CMK (cell line): ENCODE measurements at places on chromosomes 12 and 14.

GRCh38 chr12:2824541-2824940 lies 10.3 kb downstream of the NRIP2 start:
- DNase-seq: no peak

DNA sequence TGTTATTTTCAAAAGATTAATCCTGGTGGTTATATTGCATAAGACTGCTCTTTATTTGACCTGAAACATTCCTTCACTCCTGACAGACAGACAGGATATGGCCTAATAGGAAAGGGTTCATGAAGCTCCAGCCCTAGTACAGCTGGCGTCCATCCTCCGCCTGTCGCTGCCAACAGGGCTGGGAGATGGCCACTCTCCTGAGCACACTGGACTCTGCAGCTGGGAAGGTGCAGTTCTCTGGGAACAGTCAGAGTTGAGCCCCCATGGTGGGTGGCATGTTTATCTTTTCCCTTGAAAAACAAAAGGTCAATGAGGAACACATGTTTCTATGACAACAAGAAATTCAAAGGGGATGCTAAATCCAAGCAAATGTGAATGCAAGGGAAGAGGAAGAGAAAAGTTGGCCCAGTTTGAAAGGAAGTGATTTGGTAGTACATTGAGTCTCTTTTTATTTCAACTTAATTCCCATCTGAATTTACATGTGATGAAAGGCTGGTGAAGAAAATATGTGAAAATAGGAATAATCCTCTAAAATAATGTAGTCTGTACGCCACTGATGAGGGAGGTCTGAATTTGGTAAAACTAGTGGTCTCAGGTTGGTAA lies 89.9 kb upstream of the DCN start:
- DNase-seq: no peak

GRCh38 chr12:124849382-124849781 lies 14.3 kb downstream of the SCARB1 start:
- DNase-seq: no peak

DNA sequence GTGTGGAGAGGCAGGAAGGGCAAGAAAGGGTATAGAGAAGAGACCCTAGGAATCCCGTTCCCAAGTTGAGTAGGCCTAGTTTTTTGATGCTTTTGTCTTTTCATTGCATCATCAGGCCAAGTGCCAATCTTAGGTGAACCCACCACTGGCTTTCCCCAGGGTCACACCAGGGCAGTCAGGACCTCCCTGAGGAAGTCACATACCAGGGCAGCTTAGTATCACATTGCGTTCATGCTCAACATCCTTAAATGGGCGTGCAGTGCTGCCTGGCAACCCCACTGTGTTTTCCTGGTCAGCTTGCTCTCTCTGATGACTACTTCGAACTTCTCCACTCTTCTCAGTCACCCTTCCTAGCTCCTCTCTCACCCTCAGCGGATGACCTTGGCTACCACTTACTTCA lies 9.0 kb downstream of the ASIC1 start:
- no peak for DNase-seq

DNA sequence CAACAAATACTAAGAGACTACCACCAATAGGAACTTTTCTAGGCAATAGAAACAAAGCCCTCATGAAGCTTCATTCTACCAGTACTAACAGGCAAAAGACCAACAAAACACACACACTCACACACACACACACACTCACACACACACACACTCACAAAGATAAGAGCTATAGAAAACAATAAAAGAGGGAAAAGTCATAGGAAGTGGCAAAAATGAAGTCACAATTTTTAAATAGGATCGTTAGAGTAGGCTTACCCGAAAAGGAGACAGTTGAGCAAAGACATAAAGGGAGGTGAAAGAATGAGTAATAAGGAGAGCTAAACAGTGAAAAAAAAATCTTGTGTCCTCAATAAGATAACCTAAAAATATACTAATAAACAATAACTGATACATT lies 66.5 kb downstream of the C2CD5 start:
- DNase-seq: no peak

DNA sequence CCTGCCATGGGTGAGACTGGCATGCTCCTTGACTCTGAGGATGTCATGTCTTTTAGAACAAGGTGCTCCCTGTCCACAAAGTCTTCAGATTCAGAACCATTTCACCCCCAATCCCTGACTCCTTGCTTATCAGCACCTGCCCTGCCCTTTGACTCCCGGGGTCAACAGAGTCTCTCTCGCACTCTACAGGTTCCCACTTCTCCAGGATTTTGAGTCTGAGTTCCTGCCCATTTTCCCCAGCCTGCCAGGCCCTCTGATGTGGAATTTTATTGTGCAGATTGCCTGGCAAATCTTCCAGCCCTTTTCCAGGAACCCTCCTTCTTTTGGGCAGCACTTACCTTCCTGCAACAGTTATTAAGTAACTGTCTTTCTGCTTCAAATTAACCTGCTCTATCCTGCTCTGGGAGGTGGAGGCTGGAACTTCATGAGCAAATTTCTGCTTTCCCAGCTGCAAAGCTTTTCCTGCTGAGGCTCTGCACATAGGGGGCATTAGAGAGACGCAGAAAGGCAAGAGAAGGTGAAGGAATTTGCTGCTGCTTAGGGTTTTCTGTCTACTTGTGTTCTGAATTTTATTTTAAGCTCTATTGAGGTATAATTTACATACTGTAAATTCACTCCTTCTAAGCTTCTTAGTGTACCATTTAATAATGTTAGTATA lies 259.1 kb downstream of the PCNX1 start:
- DNase-seq: peak; percentile 12

DNA sequence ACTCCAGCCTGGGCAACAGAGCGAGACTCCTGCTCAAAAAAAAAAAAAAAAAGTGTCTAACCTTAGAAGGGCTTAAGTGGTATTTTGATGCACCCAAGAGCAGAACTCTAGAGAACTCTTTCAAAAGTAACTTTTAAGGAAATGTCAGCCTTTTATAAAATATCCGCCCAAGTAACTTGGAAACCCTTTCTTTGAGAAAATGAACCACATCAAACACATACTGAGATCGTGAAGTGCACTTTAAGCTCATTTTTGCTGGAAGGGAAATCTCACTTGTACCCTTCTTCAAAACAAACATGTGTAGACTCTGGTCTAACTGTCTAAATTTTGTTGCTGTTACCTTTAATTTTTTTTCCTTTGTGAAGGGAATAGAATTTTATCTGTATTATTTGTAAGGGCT lies 5.5 kb downstream of the C12orf56 start:
- DNase-seq: no peak

- no peak for DNase-seq
These were observed 51.2 kb downstream of the ATF7IP start for GRCh38 chr12:14416658-14417057.

DNA sequence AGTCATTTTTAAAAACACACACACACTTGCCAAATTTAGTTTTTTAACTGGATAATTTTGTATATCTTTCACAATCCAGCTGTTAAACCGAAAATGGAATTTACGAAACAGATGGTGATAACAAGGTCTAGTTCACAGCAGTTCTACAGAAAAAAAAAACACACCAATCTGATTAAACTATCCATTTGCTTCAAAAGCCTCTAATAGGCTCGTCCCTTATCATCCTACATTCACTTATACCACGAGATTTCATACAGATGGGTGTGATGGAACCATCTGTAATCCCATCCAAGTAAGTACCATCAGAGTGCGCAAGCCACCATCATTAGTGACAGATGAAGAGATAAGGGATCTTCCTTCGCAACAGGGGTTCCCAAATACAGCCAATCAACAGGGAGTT lies 20.1 kb downstream of the GCH1 start:
- DNase-seq: no peak

GRCh38 chr14:67360470-67361206 lies 510 bp downstream of the EIF2S1 start:
- DNase-seq: no peak

GRCh38 chr12:51915951-51916350 lies 8.6 kb downstream of the ACVRL1 start:
- no peak for DNase-seq

GRCh38 chr14:103132381-103133209 lies 9.3 kb downstream of the TNFAIP2 start:
- no peak for DNase-seq

DNA sequence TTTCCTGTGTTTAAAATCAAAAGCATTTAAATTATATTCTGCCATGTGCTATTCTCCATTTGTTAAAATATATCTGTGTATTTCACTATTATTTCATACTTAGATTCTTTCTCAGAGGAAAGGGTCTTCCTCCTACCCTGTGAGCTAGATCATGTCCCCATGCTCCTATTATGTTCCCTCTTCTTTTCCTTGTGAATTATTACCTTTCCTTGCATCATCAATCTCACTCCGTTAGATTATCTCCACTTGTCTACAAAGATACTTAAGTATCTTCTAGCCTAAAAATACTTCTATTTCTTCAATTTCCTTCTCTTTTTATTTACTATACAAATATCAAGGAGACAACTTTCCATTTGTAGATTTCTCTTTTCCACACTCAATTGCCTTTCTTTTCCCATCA lies 146.5 kb downstream of the FOXG1 start:
- no peak for DNase-seq

DNA sequence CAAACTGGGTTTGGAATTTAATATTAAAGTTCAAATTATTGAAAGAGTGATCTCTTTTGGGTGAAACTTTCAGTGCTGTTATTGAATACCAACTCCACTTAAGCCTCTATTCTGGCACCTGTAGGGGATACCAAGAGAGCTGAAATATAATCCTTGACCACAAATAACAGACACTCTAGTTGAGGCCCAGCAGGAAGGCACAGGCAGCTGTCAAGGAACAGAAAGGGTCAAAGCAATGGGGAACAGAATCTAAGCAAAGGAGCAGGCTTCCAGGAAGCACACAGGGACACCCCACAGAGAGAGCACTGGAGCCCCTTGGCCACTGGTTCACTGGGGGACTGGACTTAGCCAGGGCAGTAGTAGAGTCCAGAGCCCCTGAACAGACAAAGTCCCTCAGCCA lies 120.9 kb upstream of the SFSWAP start:
- DNase-seq: no peak

DNA sequence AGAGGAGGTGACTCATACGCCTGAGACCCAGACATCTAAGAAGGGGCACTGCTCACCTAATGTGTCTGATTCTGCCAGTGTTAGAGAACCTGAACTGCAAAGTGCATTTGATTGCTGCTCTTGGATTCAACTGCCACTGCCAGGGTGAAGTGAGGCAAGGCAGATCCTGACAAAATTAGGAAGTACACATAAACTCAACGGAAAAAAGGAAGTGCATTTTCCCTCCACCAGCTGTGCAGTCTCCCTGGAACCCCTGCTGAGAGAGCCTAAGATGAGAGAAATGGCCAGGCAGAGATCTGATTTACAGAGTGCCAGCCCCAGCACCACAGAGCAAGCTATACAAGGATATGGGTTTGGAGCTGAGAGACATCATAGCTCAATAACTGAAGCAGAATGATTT lies 215.3 kb downstream of the SEC23A start:
- DNase-seq: no peak

GRCh38 chr14:68956724-68957123 lies 22.4 kb downstream of the ACTN1 start:
- no peak for DNase-seq

DNA sequence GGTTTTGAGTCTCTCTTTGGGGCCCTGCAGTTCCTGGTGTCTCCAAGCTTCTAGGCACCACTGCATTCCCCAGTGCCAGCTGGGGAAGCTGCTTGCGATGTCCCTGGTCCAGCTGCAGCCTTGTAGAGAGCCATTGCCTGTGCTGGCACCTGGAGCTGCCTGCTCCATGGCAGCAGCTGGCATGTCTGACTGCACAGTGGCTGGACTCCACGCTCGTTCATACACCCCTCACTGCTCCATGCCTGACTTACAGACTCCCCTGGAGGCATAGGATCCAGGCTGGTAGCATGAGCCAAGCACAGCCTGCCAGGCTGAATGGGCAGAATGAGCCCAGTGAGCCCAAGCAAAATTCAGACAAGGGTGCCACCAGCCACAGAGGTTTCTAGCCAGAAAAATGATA lies 21.8 kb upstream of the WDR20 start:
- DNase-seq: no peak

- DNase-seq: no peak
These were observed 28.2 kb downstream of the SERPINA11 start for GRCh38 chr14:94424371-94424770.

GRCh38 chr14:55780156-55780946 lies 200.3 kb downstream of the KTN1 start:
- no peak for DNase-seq

DNA sequence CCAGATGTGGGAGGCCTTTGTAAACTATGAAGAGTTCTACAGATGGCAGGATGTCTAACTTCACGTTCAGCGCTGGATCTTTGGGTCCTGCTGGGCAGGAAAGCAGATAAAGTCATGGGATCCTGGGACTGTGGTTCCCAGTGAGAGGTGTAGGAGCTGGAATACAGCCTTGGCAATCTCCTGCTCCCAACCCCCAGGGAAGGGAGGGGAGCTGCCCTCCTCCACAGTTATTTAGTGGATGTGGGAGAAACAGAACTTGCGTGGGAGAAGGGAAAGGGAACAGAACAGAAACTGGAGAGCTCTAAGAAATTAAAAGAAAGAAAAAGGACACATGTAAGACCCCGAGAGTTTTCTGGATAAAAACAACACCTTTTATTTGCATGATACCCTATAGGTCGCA lies 37.0 kb downstream of the NUAK1 start:
- DNase-seq: no peak

DNA sequence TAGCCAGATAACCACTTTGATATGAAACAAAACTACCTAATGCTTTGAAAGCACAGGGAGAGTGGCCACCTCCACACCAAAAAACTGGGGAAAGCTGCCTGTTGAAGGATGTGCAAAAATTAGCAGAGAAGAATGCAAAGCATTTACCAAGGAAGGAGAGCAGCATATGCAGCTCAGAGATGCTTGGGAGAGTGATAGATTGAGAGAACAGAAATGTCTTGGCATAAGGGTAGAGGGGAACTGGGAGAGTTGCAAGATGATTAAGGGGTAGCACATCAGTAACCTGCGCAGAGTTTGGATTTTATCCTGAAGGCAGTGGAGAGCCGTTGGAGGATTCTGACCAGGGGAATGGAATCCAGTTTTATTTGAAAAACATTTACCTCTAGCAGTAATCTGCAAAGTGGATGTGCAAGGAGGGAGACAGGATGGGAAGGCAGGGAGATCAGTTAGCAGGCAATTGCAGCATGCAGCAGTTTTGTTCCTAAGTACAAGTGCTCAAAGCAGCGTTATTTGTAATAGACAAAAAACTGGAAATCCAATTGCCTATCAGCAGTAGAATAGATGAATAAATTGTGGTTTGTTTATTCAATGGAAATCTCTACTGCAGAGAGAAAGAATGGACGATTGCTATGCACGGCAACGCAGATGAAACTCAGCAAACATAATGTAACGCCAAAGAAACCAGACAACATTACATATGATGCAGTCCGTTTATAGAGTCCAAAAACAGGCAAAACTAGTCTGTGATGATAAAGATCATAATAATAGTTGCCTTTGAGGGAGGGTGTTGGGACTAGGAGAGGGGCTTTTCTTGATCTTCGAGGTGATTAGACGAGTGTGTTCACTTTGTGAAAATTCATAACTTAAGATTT lies 81.5 kb downstream of the BHLHE41 start:
- DNase-seq: no peak

- no peak for DNase-seq
These were observed 147.8 kb downstream of the GCH1 start for GRCh38 chr14:54754623-54755386.

GRCh38 chr14:64970776-64971477 lies 1.2 kb downstream of the RAB15 start:
- DNase-seq: no peak
